ENCODE measurements at places on chromosomes 6 and 20.

- DNase-seq, result no peak
Observed at GRCh38 chr6:82971877-82972460, 93.7 kb downstream of the UBE3D start.

GRCh38 chr6:1739680-1740079, 130.0 kb downstream of the FOXC1 start:
- peak; percentile 84 for DNase-seq

- no peak for DNase-seq
Observed at GRCh38 chr6:149166336-149166735, 151.2 kb upstream of the TAB2 start.

DNA sequence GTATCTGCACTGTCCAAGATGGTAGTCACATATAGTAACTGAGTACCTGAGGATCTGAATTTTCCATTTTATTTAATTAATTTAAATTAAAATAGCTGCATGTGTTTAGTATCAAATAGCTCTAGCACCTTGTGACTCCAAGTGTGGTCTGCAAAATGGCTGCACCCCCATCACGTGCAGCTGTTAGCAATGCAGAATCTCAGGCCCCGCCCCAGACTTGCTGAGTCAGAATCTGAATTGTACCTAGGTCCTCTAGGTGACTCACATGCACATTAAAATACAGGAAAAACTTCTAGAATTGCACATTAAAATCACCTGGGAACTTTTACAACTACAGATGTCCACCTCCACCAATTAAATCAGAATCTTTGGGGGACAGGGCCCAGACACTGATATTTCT, 19.2 kb upstream of the FAM83C start:
- no peak for DNase-seq

- no peak for DNase-seq
Observed at GRCh38 chr20:50762435-50763220, 31.2 kb downstream of the PARD6B start.

DNA sequence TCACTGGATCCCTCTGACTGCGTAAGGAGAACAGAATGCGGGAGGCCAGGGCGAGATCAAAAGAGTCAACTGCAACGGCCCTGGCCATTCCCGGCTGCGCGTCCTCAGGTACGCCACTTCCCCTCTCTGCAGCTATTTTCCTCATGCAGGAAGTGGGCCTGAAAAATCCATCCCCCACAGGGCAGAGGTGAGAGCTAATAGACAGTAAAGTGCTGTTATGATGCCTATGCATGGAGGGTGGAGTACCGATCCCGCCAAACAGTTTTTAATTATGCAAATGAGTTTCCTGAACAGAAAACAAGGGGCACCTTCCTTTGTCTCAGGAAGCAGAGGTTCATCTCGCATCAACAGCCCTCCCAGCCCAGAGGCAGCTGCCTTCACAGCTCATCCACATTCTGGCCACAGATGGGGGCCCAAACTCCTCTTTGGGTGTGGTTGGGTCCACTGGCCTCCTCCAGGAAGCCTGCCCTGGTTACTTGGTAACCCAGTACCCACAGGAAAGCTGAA, 9.3 kb downstream of the PREX1 start:
- DNase-seq, result peak; percentile 91

GRCh38 chr6:134347885-134348805, 30.2 kb upstream of the SGK1 start:
- DNase-seq, result no peak

DNA sequence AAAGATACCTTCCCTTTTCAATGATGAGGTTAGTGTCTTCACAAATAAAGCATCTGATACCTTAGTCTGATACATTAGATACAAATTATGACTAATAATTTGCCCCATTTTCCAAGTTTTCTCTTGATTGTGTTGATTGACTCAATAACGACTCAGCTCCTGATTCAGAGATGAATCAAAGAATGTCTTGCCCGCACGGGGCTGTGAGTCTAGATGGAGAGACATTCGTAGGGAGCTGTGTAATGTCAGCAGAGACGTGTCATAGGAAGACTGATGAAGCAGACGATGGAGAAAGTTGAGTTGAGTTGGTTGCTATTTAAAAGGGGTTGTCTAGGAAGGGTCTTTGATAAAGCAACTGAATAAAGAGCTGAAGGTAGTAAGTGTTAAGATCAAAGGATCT, 78.2 kb downstream of the TSHZ2 start:
- no peak for DNase-seq

DNA sequence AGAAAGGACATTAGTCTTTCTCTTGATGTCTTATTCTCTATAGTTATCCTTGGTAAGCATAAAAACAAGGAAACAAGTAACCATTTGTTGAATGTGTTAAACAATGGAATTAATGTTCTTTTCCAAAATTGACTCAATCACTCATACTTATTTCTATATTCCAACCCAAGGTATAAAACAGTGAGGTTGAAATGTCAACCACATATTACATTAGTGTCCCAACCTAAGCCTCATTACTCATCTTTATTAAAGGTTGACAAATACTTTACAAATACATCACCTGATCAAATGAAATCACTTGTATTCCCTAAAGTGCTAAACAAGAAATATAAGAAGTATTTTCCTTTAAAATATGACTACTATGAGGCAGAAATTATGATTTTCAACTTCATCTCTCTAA, 100.5 kb downstream of the ASCC3 start:
- DNase-seq, result no peak

GRCh38 chr6:15809367-15809766, 146.5 kb upstream of the DTNBP1 start:
- no peak for DNase-seq

DNA sequence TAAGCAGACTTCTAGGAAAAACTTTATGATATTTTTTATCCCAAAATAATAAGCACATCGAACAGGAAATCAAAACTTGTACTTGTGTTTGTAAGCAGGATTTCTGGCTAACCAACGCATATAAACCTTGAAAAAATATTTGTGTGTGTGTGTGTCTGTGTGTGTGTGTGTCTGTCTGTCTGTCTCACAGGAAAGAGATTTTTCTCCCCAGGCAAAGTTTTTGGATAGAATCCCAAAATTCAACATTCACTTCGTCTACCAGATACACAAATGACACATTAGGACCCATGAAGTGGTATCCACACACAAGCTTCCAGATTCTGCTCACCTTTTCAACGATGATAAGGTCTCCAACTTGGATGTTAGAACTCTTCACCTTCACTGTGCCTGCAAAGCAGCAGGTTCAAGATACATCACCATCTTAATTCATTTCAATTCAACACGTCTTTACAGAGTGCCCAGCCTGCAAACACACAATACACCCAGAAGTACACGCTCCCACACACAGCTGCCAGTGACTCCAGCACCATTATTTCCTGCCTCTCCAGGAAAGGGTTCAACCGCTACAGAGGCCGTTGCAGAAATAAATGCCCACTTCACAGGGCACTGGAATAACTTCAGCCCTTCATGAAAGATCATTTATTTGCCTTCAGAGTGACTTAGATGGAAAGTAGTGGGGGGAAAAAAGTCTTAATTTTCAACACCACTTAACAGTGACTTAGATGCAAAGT, 70.9 kb downstream of the ATP9A start:
- DNase-seq, result no peak

DNA sequence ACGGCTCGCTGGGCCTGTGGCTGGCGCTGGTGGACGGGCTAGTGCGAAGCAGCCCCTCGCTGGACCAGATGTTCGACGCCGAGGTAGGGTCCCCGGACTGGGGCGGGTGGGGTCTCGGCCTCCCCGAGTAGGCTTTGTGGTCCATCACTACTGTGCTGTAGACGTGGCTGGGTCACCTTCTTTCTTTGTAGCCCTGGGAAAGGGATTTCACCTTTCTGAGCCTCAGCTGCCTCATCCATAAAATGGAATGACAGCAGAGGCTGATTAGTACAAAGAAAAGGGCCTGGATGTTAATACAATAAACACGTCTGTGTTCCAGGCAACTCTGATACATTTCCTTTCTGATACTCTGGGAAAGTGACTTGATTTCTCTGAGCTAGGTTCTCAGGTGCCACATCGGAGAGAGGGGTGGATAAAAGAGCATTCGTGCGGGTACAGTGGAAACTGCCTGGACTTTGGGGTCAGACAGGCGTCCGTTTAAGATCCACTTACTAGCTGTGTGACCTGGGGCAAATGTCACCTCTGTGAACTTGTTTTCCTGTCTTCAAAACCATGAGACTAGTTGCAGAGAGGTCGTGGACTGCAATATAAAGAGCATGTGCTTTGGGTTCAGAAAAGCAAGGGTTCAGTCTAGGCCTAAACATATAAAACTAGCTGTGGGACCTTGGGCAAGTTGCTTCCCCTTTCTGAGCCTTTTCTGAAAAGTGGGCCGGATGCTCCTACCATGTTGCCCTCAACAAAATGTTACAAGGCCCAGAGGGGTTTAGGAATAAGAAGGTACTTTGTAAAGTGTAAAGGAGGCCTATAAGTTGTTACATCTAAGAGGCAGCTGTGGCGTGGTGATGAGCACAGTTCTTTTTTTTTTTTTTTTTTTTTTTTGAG, 896 bp downstream of the SYS1 start:
- peak; percentile 42 for DNase-seq

- peak; percentile 55 for DNase-seq
Observed at GRCh38 chr6:127341471-127342202, 1.8 kb downstream of the ECHDC1 start.

DNA sequence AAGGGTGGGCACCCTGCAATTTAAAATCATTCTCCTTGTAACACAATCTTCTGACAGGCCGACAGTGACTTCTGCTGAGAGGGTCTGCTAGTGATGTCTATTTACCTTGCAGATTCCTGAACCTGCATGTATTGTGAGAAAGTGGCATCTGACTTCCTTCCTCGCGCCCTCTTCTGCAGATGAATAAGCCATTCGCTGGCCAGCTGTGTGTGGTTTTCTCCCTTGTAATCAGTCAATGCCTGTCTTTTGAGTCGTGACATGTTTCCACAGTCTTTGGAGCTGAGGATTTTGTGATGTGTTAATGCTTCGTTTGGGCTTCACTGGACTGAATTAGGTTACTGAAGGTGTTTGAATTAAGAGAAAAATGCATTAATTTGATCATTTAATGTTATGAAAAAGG, 125.3 kb downstream of the GRM1 start:
- no peak for DNase-seq

DNA sequence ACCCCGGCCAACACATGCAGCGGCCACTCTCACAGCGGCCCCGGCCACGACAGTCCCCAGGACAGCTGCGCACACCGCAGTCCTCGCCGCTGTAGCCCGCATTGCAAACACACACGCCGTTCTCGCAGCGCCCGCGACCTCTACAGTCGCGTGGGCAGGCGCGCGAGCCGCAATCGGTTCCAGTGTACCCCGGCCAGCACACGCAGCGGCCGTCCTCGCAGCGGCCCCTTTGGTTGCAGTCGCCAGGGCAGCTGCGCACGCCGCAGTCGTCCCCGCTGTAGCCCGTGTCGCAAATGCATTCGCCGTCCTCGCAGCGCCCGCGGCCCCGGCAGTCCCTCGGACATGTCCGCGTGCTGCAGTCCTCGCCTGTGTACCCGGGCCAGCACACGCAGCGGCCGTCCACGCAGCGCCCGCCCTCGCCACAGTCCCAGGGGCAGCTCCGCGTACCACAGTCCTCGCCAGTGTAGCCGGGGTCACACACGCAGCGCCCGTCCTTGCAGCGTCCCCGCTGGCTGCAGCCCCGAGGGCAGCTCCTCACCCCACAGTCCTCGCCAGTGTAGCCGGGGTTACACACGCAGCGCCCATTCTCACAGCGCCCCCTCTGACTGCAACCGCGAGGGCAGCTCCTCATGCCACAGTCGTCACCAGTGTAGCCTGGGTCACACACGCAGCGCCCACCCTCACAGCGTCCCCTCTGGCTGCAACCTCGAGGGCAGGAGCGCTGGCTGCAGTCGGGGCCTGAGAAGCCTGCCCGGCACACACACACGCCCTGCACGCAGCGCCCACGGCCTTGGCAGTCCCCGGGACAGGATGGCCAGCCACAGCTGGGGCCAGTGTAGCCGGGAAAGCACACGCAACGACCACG, 12.5 kb downstream of the TNXB start:
- DNase-seq, result no peak

DNA sequence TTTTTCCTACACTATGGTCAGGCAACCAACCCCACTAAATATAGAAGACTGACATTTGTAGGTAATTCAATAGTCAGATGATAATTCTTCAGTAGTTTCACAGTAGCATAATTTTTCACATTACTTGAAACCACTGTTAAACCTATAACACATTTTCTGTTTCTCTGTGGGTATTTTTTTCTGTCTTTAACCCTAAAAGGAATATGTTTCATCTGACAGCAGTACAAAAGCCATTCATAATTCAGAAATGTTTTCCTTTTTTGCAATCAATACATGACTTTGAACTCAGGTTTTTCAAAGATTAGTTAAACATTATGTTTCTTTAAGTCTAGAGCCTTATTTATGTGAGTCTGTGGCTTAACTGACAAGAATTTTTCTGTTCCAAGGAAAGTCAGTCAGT, 128.6 kb upstream of the RUNX2 start:
- DNase-seq, result no peak

Data from OCI-LY7 (cell line).